ENCODE measurements at places on chromosomes 12 and 14.

DNA sequence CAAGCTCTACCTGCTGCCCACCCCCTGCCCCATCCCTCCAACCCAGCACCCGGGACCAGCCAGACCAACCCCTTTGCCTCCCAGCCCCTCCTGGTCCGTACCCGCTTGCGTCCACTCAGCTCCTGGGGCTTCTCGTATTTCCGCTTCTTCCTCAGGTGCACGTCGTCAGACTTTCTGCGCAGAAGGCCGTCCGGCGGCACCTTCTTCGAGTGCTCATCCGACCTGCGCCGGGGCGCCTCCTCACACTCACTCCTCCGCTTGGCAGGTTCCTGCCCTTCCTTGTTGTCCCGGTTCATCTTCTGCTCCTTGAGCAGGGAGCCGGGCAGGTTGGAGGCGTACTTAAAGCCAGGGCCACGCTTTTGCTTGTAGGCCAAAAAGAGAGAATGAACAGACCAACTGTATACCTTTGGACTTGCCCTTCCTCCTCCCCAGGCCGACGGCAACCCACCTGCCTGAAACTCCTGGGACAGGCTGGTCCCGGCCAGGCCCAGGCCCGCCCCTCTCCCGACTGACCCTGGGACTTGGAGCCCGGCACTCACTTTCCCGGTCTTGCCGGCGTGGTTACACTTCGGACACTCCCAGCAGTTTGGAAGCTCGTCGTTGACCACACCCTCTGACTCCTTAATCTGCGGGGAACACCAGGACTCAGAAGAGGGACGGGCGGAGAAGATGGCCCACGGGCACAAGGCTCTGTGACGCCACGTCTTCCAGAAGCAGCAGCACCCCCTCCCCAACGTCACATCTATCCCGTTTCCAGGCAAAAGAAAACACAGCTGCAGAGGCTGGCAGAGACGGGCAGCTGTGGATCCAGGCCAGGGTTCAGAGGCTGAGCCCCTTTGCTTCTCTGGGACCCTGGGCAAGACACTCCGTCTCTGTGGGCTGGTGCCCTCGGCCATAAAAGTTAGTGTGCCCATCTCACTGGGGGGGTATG is 44.3 kb downstream of the RNF34 start:
- DNase-seq = no peak

DNA sequence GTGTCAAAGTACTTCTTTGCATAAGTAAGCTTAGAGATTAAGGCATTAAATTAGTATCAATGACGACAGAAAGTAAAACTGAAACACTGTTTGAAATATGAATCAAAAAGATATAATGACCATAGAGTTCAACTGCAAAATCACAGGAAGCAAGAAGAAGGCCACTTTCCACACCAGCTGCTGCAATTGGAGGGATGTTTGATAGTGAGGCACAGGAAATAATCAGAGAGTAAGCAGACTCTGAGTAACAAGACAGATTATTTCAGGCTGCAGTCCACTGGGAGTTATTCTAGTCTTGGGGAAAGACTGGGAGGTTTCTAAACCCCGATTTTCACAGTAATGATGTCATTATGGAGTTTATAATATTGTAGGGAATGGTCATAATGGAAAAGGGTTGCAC is 12.9 kb downstream of the MDGA2 start:
- no peak for DNase-seq

DNA sequence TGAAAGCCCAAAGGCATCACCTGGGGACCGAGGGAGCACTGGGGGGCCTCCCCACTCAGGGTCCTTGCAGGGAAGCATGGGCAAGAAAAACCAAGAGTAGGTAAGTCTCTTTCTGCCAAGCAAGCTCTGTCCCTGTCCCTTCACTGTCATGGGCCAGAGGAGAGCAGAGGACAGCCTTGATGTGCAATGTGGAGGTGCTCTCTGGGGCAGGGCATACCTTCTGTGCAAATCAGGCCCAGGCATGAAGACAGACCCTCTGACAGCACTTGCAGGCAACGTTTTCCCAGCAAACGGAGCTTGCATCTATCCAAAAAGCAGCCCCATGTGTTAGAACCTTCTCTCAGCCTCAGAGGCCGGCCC is 192.5 kb upstream of the PWP1 start:
- DNase-seq = no peak

DNA sequence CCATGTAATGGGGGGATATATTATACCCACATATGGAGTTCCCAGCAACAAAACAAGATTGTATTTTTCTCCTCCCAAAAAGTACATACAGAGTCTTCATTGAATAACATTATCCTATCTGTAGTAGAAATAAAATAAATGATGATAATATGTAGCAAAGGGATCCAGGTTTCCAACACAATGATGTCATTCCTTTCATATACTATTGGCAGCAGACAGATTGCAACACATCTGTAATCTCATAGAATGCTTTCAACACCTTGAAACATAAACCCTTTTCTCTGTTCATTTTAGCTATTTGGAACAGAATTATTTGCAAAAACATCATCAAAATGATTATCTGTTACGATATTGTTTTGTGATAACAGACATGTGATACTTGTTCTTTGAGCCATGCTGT is 317.6 kb downstream of the DPF3 start:
- no peak for DNase-seq

DNA sequence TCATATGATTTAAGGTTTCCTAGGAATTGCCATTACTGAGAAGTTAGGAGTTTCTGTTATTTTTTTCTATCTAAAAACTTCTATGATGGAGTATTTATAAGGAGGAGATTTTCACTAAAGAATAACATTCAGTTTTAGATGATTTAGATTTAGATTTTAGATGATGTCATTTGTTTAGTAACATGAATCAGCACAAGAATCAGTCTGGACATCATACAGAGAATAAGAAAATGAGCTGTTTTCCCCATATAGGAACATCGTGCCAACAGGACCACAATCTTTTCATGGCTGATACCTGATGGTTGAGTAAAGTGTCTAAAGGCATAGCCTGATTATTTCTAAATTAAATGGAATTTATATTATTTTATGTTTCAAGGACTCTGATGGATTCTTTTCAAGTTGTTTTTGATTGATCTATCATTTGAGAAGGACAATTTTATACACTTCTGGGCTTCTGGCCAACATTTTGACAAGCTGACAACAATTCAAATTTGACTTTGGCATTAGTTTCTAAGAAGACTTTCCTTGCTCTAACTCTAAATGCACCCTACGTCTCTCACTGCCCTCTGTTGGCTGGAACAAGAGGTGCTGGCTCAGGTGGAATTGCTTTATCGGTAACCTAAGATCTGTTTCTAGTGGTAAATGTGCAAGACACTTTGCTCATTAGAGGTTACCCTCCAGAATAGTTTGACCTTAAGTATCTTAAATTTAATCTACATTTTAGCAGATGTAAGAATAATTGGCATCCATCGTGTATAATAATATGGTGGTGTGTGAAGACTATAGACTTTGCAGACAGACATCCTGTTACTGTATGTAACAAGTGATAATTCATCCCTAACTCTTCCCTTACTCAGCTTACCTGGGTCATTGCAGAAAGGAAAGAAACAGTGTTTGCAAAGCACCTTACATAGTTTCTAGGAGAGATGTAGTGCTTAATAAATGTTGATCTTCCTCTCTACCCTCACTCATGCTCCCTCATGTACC is 42.8 kb upstream of the CPSF6 start:
- no peak for DNase-seq

GRCh38 chr14:55398679-55399078 is 13.0 kb downstream of the ATG14 start:
- no peak for DNase-seq

- no peak for DNase-seq
These were observed 26.2 kb downstream of the SUSD6 start for GRCh38 chr14:69637503-69638031.

- DNase-seq = no peak
These were observed 23.8 kb downstream of the NEUROD4 start for GRCh38 chr12:55043542-55043941.

DNA sequence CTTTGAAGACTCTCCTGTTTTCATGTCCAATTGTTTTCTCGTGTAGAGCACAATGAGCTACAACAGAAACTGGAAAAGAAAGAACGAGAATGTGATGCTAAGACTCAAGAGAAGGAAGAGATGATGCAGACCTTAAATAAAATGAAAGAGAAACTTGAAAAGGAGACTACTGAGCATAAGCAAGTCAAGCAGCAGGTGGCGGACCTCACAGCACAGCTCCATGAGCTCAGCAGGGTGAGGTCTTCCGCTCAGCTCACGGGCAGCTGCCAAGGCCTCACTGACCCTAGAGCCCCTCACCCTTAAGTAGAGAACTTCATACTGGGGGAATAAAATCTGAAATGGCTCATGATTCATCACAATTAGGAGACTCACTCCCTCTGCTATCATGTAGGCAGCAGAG is 134.7 kb downstream of the GPR135 start:
- DNase-seq = no peak

DNA sequence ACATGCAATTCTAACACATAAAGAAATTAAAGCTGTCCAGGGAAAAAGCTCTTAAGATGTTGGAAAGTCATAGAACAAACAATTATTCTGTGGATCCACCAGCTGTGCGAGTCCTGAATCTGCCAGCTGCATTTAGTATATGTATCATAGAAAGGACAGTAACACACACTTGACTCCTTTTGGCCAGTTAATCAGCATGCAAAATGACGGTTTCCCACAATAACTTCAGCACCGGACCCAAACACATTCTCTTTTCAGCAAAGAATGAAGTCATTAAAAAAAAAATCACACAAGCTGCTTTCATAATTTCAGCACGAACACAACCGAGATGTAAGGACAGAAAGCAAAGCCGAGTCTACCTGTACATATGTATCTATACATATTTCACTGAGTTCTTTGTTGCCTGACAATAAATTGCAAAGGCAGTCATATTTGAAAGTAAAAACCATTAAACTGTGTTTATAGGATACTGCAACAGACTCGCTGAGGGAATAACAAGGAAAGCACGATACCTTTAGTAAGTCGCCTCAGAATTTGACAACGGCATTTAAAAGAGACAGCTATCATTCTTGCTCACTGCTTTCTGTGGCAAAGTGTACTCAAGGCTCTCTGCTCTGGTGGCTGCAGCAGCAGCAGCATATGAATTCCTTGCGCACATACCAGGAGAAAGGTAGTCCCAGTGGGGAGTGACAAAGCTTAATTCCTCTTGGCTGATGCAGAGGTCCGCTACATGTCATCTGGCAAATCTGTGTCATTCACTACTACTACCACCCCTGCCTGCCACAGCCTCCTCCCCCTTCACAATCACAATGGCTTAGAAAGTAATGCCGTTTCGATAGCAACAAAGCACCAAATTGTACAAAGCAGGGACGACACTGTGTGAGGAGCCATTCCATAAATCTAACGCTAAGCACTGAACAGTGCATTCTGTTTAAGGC is at the start of gene GRIP1:
GRIP1 (minus strand) TSS at position 739 of the 938 bp plus-strand sequence; CDS start at position 567, 172 bp downstream.
- no peak for DNase-seq

- no peak for DNase-seq
These were observed 58.4 kb upstream of the BDKRB2 start for GRCh38 chr14:96146131-96146771.

DNA sequence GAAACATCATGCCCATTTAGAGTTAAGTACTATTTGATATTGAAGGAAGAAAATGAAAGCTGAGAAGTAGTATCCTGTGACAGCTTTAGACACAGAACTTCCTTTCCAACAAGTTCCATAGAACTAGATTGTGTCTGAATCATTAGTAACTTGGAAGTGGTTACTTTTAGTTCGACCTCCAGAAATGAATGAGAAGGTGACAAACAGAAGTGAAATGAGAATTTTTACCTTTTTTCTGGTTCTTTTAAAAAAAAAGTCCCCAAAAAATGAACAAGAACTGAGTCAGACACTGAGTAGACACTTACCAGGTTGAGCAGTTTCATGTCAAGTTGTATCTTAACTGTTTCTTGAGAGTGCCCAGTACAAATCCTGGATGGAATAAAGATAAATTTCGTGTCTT is 3.0 kb downstream of the ATP6V0A2 start:
- no peak for DNase-seq

- no peak for DNase-seq
These were observed 114.4 kb upstream of the NTF3 start for GRCh38 chr12:5317556-5317955.

DNA sequence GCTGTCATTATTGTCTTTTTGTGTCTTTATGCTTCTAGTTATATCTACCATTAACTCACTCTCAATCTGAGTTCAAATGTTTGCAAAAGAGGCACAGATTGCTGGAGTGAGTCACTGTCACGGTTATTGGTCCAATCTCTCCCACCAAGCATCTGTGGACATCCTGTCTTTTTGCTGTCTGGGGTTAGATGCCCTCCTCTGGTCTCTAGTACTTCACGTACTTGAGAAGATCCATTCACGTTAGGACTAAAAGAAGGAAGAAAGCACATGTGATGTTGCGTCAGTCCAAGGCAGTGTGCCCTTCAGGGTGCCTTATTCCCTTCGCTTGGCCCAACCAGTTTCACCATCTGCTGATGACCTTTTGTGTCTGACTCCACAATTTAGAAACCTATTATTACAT is 72.3 kb upstream of the STXBP6 start:
- DNase-seq = no peak

GRCh38 chr12:66903782-66904396 is 225.0 kb upstream of the GRIP1 start:
- no peak for DNase-seq

- no peak for DNase-seq
These were observed 5.9 kb upstream of the FAM181A start for GRCh38 chr14:93921001-93921806.

GRCh38 chr12:27477049-27477448 is 30.5 kb downstream of the SMCO2 start:
- no peak for DNase-seq

GRCh38 chr14:46384611-46385010 is 267.0 kb downstream of the RPL10L start:
- DNase-seq = no peak

DNA sequence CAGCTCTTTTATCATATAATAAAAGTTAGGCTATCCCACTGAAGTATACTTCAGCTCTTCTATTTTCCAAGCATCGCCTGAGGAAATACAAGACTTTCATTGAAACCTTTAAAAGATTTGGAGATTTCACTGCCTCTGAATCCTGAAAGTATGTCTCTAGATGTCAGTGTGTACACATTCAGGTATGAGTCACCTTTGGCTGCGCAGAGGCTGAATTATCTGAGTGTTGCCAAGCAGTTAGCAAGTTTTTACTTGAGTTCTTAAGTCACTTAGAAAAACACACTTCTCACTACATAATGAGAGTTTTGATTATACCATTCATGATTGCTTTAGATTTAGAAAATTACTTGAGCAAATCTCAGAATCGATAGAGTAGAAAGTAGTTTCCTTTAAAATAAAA is 210.3 kb downstream of the TMTC2 start:
- no peak for DNase-seq

- DNase-seq = no peak
These were observed 68.9 kb downstream of the DDX51 start for GRCh38 chr12:132075026-132075713.

DNA sequence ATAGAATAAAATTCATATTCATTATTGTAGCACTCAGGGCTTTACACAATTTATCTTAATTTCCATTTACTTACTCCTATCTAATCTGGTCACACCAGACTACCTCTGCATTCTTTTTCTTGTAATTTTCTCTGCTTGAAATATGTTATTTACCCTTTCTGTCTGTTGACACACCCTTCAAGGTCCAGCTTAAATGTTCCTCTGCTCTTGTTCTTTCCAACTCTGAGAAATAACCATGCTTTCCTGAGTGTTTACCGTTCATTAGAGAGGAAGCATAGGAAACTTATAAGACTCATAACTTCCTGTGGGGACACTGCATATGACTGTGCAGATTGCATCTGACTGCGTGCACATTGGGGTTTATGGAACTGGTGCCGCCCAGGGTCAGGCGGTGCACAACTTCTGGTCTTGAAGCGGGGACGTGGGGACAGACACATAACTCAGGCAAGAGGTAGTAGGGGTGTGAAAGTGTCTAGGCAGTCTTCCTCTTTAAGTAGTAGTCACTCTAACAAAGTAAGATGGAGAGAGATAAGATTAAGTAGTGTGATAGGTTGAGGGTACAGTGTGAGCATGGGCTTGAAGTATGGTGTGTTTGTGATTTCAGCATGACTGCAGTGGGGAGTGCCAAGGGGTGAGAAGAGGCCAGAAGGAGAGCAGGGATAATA is 42.6 kb upstream of the FOXJ2 start:
- peak; percentile 28 for DNase-seq
